Suppressor macrophage treated with lipopolysaccharide for 1 hour (primary cell): ENCODE measurements at places on chromosomes 12 and 14.

GRCh38 chr12:14452865-14453264, 87.4 kb downstream of the ATF7IP start:
- no peak for DNase-seq

DNA sequence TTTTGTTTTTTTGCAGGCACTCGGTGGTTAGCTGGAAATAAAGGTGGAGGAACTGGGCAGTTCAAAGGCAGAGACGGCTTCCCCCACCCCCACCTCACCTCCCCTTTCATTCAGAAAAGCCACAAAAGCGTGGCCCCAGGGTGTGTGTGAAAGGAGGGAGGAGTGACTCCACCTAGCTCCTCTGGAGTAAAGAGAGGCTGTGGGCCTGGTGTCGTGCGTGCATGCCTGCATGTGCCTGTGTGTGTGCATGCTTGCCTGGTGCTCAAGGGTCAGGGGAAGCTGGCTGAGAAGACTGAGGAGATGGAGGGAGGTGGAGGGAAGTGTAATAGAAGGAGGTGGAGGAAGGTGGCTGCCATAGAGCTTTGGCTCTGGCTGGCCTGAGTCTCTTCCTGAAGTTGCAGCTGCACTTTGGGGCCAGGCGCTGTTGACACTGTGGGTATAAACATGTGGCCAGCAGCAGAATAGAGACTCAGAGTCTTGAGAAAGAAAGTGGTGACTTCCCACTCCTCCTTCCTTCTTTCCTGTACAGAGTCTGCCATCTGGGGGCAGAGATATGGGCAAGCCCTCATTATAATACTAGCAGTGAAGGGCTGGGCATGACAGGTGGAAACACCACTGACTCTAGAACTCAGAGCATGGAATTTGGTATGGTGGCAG, 36.9 kb upstream of the SINHCAF start:
- DNase-seq: peak; percentile 73

GRCh38 chr12:1918081-1918883, at the start of gene CACNA2D4:
CACNA2D4 (minus strand) TSS chr12:1918652; CDS start chr12:1918473, 179 bp downstream.
- DNase-seq: peak; percentile 67

- DNase-seq: peak; percentile 8
These were observed 40.5 kb downstream of the ALKBH1 start for GRCh38 chr14:77667331-77667730.

- DNase-seq: no peak
These were observed 83.2 kb downstream of the ALG10B start for GRCh38 chr12:38399711-38400206.
